ENCODE measurements at places on chromosomes 6 and 20. TPM values are rescaled to one million over a fixed set of nuclear protein-coding genes. Genes with fewer than 3 reads are reported as not detected.

The CGA gene
- total RNA-seq: 0.56 TPM

The IL22RA2 gene
- not detected for total RNA-seq

The KIAA0408 gene
- 5.6 TPM for total RNA-seq

The RSPO3 gene
- total RNA-seq: 81.4 TPM

The ZKSCAN3 gene
- 1.9 TPM for total RNA-seq

The SLC24A3 gene
- 0.02 TPM for total RNA-seq

The KCNS1 gene
- not detected for total RNA-seq

The CST5 gene
- total RNA-seq: not detected

The SAMD5 gene
- 0.70 TPM for total RNA-seq

The ZBTB9 gene
- 12.4 TPM for total RNA-seq

The UNC5CL gene
- 0.46 TPM for total RNA-seq

The NTSR1 gene
- total RNA-seq: 0.07 TPM

The OGFR gene
- 47.3 TPM for total RNA-seq

The TRAPPC3L gene
- not detected for total RNA-seq

The DEFB127 gene
- not detected for total RNA-seq

The CD93 gene
- total RNA-seq: not detected

The WFDC12 gene
- total RNA-seq: not detected

The SMOC2 gene
- not detected for total RNA-seq

The CDK5RAP1 gene
- 36.1 TPM for total RNA-seq

The BTN1A1 gene
- total RNA-seq: not detected

The RANBP9 gene
- 14.4 TPM for total RNA-seq

The PRDM13 gene
- 1.0 TPM for total RNA-seq

The CAPN11 gene
- not detected for total RNA-seq

The ULBP1 gene
- total RNA-seq: 0.76 TPM

All from A549 treated with dexamethasone at 1 μM for 4 hours (cell line).